CD4-positive, alpha-beta T cell treated with Interleukin-17A for 4 hours (primary cell): ENCODE measurements at places on chromosomes 1 and 21.

GRCh38 chr21:35861661-35862060 is 198.7 kb downstream of the SETD4 start:
- no peak for DNase-seq

GRCh38 chr21:35338281-35338680 is 289.2 kb upstream of the RUNX1 start:
- no peak for DNase-seq

GRCh38 chr1:89780721-89781120 is 40.1 kb upstream of the LRRC8D start:
- no peak for DNase-seq

GRCh38 chr1:172547071-172547470 is 14.1 kb downstream of the SUCO start:
- DNase-seq: no peak

- DNase-seq: no peak
Observed at GRCh38 chr1:113780374-113781146, 21.3 kb upstream of the PHTF1 start.

- DNase-seq: no peak
Observed at GRCh38 chr1:208187499-208188041, 56.6 kb downstream of the PLXNA2 start.

DNA sequence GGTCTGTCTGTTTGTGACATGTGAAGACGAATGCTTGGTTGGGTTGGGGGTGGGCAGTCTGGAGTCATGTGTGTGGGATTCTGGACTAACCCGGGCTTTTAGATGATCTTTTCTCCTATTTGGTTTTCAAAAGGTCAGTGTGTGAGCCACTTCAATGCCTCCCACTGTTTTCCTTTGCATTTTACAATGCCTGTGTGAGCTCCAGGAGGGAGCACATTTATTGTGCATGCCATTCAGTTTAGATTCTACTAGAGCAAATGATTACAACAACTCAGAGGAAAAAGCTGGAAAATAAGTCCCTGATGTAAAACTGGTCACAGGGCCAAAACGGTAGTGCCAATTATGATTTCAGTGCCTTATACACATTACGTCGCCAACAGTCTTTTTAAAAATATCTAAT is 90.9 kb downstream of the LYPLAL1 start:
- DNase-seq: no peak

DNA sequence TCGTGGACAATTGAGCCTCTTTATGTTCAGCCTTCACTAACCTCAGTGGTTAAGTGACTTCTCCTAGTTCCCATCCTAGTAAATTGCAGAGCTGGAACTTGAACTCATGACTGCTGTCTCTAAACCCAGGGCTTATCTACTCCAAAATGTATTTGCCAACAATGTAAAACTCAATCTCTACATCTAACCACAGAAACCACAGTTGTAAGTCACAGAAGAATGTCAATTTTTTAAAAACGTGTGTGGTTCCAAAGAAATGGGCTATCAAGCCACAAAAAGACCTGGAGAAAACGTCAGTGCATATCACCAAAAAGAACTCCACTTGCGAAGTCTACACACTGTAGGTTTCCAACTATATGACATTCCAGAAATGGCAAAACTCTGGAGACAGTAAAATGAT is 172.6 kb upstream of the HMCN1 start:
- DNase-seq: peak; percentile 20

- no peak for DNase-seq
Observed at GRCh38 chr21:29384683-29385359, 86.1 kb downstream of the BACH1 start.

- no peak for DNase-seq
Observed at GRCh38 chr1:23720256-23720995, 22.8 kb upstream of the ELOA start.

DNA sequence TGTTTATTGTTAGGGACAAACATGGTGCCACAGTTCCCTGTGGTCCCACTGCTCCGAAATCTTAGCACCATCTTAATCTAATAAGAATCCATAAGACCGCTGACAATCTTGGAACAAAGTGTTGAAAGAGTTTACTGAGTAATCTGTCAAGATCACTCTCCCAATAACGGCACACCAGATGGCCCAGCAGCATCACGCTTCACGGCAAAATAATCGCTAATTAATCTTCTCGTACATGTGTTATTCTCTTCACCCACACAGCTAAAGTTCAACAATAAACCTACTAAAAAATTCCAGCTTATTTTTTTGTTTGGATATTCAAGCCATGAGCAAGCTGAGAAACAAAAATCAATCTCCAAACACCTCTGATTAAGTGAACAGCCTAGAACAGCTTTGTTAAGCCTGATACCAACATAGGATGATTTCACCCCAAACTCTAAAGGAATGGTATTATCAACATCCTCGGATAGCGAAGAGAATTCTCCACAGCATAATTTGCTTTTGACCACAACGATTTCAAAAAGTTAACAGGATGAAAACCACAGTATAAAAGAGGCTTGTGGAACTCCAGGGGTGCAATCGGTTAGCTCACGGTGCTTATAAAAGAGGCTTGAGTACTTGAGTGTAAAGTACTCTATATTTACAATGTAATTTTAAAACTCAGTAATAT is 329.9 kb upstream of the GREM2 start:
- no peak for DNase-seq

- no peak for DNase-seq
Observed at GRCh38 chr1:119336848-119337247, 31.7 kb upstream of the HAO2 start.

DNA sequence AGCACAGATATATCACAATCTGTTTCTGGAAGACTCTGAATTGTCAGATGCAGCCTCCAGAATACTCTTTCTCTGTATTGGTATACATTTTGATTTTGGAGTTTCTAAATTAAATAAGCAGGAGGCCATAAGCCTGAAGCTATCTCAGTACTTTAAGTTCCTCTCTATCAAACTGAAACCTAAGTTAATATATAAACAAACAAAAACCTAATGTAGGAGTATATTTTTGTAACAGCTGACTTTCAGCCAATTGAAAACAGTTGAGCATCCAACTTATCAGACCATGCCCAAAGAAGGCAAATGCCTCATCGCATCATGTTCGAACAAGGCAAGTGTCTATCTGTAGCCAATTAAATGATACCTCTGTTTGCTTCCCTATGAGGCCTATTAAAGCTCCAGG is 1054.4 kb downstream of the AMY1C start:
- DNase-seq: no peak

DNA sequence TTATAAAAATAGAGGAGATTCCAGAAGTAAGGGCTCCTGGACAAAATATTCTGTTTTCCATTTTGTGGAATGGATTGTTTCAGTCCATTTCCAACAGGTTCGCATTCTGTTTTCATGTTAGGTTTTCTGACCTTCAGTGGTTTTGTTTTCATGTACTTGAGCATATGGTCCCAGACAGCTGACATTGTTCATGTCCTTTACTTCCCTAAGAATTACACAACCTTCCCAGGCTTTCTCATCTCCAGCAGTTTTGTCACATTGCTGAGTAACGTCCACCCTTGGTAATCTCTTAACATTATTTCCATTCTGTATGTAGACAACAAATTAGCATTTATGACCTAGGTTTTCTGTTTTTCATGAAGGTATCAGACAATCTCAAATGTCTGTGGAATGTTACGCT is 21.0 kb upstream of the ERRFI1 start:
- no peak for DNase-seq

GRCh38 chr1:147177611-147178380 is 5.5 kb upstream of the PRKAB2 start:
- DNase-seq: no peak

DNA sequence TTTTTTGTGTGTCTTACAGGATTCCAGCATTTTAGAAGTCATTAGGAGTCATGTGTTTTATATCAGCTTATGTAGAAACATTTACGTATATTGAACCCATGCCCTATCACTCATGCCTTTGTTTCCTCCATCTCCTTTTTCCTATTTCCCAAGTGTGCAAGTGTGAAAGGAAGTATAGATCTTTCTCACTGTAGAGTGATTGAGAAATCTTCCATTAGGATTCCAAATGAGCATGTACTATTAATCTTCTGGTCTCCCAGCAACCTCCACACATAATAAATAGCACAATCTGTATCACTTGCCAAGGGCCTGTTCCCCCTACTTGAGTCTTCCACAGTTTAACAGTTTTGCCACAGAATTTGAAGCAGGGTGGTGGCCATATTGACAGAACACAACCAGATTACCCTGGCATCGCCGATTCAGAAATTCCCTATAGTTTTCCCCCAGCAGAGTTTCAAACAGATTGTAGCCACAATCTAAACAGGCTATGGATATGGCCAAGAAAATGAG is 1052.8 kb downstream of the TTLL7 start:
- DNase-seq: no peak

DNA sequence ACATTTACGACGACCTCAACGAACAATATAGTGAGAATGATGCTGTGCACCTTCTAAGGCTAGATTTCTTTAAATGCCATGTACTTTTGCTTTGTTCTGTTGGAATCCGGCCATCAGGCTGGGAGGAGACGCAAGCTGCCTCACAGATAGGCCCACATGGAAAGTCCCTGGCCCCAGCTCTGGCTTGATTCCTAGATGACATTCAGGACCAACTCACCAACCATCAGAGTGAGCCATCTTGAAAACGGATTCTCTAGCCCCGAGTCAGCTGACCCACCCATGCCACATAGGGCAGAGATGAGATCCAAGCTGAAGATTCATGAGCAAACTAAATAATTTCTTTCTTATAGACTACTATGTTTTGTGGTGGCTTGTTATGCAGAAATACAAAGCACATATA is 164.4 kb downstream of the ZNF281 start:
- DNase-seq: no peak

GRCh38 chr21:36185523-36185922 is 28.9 kb downstream of the DOP1B start:
- no peak for DNase-seq

GRCh38 chr1:158675563-158676323 is 10.8 kb downstream of the SPTA1 start:
- no peak for DNase-seq

- DNase-seq: no peak
Observed at GRCh38 chr21:14259747-14260146, 43.8 kb downstream of the RBM11 start.

GRCh38 chr1:203307641-203308126 is 2.4 kb downstream of the BTG2 start:
- peak; percentile 30 for DNase-seq

DNA sequence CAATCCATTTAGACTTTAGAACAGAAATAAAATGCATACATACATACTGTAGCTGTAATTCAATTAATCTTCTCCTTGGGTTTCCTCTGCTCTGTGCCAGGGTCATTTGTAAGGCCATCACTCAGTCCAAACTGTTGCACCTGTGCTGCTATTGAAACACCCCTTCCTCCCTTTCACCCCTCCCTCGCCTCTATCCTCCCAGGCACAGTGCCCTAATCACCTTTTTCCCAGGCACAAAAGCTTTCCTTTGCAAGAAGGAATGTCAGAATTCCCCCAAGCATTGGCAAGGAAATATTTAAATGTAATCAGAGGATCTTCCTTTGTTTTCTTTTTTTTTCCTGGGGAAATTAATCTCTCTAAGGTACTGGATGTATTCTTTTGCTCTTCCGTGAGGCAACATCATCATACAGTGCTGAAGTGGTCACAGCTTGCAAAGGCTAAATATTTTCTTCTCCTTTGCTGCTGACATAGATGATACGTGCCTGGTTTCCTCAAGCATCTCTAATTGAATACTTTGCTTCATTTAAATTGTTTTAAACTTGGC is 339.3 kb upstream of the NR5A2 start:
- no peak for DNase-seq

DNA sequence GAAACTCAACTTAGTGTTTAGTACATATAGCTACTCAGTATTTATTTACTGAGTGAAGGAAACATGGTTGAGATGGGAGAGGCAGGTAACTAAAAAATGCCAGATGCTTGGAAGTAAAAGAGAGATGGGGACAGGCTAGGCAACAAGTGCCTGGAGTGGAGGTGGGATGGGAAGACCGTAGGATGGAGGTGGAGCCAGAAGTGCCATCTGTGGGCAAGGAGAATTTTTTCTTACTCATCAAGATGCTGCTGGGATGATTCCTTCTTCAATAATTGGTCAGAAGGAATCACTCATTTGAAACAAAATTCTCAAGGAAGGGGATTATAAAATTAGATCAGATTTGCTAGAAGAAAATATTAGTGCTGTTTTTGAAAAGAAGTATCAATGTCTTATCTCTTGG is 72.9 kb downstream of the IFI44 start:
- no peak for DNase-seq

- no peak for DNase-seq
Observed at GRCh38 chr1:177913762-177914540, 55.9 kb downstream of the SEC16B start.

DNA sequence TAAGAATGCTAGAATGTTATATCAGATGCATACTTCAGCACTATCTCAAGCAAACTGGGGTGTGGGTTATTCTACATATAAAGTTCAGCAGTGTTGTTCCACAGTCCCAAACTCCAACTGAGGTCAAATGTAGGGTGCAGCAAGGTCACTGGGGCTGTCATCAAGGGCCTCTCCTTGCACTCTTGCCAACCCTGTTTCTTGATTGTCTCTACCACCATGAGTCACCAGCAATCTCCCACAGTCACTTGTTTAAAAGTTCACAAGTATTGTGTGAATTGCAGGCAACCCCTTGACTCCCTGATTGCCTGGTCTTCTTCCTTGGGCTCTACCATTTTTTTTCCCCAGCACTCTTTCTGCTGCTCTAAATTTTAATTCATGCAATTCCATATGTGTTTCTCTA is 10.6 kb downstream of the METTL18 start:
- DNase-seq: no peak

DNA sequence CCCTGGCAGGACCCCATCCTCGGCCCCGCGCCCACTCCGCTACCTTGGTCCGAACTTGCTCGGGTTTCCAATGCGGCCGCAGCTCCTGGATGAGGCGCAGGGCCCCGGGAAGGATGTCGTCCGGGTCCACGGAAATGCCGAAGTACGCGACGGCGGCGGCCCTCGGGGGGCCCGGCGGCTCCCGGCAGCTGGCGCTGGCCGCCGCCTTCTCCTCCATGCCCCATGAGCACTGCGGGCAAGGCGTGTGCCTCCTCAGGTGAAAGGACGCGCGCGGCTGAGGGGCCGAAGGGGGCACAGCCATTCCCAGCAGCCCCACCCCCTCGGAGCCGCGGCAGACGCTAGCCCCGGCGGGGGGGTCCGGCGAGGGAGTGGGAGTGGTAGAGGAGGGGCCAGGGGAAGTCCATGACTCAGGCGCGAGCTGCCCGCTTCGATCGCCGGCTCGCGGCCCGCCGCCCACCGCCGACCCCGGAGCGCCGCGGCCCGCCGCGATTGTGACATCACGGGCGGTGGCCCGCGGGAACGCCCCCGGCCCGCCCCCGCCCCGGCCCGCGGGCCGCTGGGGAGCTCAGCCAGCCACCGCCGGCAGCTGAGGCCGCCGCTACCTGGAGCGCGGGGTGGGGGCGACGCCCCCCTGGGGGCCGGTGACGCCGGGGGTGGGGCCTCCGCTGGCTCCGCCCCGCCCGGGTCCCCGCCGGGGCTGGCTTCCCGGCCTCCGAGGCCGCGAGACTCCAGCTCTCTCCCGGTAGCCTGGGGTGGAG is at the start of gene ETNK2:
TSS of gene ETNK2 (minus strand) at position 493 of the 758 bp plus-strand sequence. CDS start at position 301, 192 bp downstream.
- DNase-seq: peak; percentile 71

GRCh38 chr21:45934085-45934484 is 47.5 kb upstream of the COL6A1 start:
- DNase-seq: no peak

- DNase-seq: no peak
Observed at GRCh38 chr1:171506525-171507304, 21.4 kb downstream of the PRRC2C start.

- peak; percentile 66 for DNase-seq
Observed at GRCh38 chr21:45590726-45591618, 48.7 kb upstream of the SLC19A1 start.
